ENCODE measurements at places on chromosomes 13 and 19. TPM values are rescaled to one million over a fixed set of nuclear protein-coding genes. Genes with fewer than 3 reads are reported as not detected.
A peak's percentile ranks its signal among the peaks of the same experiment; 100 is the strongest.

GRCh38 chr13:100584896-100585295 is 3.7 kb downstream of the GGACT start:
- no peak for DNase-seq

GRCh38 chr19:50331994-50332243 is 2.7 kb upstream of the KCNC3 start:
- DNase-seq, result no peak

TNNI3 gene
- total RNA-seq, result not detected

GRCh38 chr19:45793178-45793564 is 526 bp upstream of the DMWD start:
- DNase-seq, result no peak

GRCh38 chr13:31096654-31097302 is 64.9 kb downstream of the HSPH1 start:
- DNase-seq, result no peak

LMTK3 gene
- 0.54 TPM for total RNA-seq

- DNase-seq, result no peak
These were observed 18.3 kb downstream of the SAFB start for GRCh38 chr19:5641171-5641570.

- DNase-seq, result no peak
These were observed 20.6 kb downstream of the HCN2 start for GRCh38 chr19:610071-610800.

VSTM1 gene
- 2.2 TPM for total RNA-seq

GRCh38 chr13:59898066-59898465 is 265.7 kb downstream of the DIAPH3 start:
- no peak for DNase-seq

- peak; percentile 33 for DNase-seq
These were observed 61.7 kb downstream of the COLGALT1 start for GRCh38 chr19:17616961-17617806.

FFAR3 gene
- total RNA-seq, result 0.54 TPM

DNA sequence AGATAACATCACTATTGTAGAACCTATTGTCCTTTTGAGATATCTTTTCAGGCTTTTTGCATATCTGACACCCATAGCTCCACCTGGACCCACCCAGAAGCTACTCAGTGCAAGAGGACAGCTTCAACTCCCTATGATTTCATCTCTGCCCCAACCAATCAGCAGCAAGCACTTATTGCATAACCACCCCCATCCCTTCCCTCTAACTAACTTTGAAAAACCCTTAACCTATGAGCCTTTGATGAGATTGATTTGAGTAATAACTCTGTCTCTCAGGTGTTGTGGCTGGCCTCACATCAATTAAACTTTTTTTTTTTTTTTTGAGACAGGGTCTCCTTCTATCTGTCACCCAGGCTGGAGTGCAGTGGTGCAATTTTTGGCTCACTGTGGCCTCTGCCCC is 13.4 kb upstream of the MTRF1 start:
- no peak for DNase-seq

GRCh38 chr13:86098511-86098910 is 299.3 kb upstream of the SLITRK6 start:
- no peak for DNase-seq

DNA sequence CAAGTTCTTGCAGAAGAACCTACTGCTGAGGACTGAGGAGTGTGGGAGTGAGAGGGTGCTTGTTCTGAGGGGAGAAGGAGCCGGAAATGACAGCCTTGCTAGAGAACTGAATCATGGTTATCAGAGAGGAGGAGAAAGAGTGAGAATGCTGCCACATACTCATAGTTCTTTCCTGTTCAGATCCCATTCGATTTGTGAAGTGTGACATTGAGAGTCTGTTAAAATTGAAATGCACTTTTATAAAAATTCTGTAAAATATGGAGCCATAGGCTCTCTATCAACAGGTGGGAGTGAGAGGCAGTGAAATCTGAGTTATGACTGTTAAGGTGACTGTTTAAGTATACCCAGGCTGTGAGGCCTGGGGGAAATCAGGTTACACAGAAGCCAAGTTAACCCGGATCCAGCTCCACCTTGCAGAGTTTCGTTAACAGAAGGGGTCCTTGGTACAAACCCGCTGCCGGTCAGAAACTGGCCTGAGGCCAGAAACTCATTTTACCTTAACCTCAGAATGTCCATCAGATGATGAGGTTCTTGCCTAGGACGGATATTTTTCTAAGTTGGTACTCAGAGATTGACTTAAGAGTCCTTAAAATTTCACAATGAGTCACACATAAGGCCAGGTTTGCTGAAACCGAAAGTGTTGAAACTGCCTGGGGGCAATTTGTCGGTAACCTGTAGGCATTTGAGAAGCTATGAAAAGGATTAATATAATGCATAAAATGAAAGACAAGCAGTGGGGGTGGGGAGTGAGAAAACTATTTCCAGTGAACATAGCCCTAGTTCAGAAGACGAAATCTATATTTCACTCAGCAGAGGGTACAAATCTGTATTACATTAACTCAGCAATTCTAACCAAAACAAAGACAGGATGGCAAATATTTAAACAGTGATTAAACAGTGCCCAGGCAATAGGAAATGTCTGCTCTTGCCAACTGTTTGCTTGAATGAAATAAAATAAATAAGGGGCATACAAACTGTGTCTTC is 350.5 kb downstream of the KCNRG start:
- DNase-seq, result no peak

Measured in hematopoietic multipotent progenitor cell (in vitro differentiated cells).